HepG2 (cell line): ENCODE measurements at places on chromosomes 2 and 18. TPM values are rescaled to one million over a fixed set of nuclear protein-coding genes. Genes with fewer than 3 reads are reported as not detected.

Gene STRN
- 19.3 and 28.4 TPM in 2 replicates for total RNA-seq

Gene POMC
- total RNA-seq, result not detected in 2 replicates

Gene SATB2
- total RNA-seq, result 5.2 and 5.5 TPM in 2 replicates

Gene PLCD4
- not detected in 2 replicates for total RNA-seq

Gene SERPINB13
- not detected in 2 replicates for total RNA-seq

DNA sequence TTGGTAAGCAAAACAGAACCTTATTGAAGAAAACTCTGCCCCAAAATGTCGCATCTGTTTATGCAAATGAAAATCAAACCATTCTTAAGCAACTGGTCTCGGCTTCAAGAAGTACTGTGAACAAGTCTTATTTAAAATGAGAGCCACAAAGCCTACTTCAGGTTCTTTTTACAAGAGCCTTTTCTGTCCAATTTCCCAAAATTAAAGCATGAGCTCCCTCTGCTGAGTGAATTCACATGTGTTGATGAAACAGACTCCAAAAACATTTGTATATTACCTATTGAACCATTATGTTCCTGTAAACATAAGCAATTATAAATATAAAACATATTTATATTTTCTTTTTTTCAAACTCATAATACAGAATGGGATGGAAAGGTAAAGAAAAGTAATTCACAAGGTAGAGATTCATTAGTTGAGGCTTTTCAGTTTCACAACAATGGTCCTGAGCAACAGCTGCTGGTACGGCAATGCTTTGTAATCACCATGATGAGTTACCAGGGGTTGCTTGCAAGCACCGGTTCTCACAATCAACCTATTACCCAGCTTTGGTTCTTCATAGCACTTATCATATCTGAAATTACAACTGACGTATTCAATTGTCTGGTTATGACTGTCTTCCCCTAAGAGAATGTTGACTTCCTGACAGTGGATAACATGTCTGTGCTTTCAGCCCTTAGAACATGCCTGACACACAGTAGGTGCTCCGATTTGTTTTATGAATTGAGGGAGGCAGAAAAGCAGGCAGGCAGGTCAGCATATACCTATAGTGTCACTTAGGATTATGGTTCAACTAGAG, 108.4 kb upstream of the BZW1 start:
- peak; percentile 77 for DNase-seq

DNA sequence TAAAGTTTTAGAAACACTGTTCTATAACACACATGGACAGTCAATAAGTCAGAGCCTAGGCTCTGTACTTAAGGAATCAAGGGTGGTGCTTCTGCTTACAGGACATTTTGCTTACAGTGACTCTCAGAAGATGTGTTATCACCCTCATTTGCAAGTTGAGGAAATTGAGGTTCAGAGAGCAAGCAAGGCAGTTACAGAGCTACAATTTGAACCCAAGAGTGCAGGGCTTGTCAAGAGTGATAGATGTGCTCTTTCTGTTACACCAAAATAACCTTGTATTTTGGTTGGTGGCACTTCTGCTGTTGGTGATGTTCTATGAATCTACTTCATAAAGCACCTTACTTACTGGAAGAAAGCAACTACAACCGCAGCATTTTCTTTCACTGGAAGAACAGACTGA, 170.2 kb downstream of the THADA start:
- no peak for DNase-seq

GRCh38 chr2:101368376-101368775, 18.9 kb downstream of the CREG2 start:
- DNase-seq, result no peak

DNA sequence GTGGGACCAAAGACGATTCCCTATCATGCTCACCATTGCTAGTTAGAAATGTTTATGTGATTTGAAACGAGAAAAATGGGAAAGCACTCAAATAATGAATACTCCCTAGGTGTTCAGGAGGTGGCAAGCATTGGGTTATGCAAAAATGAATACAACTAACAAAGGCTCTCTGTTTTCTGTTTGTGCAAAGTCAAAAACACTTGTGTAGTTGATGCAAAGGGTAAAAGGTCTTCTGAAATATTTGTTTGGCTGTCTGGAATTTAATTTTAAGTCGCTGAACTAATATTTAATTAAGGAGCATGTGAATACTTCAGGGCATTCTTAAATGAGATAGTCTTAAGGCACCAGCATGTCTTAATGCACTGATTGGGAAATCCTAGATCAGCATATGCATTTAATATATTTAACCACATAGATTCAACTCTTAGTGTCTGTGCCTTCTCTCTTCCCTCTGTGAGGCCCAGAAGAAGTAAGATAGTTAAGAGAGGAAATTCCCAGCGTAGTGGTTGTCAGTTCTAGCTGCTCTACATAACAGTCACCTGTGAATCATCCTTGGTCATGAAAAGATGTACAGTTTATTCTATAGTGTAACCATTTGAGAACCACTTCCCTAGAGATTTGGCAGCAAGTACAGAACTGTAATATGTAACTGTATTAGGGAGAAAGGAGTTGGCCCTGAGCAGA, 111.9 kb downstream of the EPC2 start:
- DNase-seq, result peak; percentile 50

DNA sequence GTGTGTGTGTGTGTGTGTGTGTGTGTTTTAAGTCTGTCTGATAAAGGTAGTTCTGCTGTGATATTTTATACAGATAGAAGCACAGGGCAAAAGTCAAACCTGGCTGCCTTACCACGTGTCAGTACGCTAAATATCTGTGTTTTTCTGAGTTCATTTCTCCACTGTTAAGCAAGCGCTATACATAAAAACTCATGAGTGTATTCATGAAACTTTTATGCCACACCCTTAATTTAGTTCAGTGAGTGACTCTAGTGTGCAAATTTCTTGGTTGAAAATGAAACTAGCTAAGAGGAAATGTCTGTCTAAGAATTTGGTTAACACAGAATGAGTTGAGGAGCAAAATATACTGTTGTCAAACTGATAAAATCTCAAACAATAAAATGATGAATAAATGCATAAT, 11.2 kb downstream of the CASP10 start:
- DNase-seq, result no peak

DNA sequence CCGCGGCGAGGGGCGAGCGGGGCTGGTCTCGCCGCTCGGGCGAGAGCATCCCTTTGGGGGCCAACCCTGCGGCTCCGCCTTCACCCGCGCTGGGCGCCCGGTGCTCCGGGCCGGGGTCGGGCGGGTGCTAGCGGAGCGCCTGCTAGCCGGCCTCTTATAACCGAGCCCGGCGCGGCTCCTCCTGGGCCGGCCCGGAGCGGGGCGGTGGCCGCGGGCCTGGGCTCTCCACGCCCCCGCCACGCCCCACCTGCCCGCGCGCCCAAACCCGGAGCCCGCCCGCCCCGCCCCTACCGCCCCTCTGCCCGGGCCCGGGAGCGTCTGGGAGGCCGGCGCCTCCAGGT, at the start of gene FOXI3:
TSS of gene FOXI3 (minus strand) at position 129 of the 341 bp plus-strand sequence. CDS start 158 bp downstream, outside the sequence.
- DNase-seq, result no peak

DNA sequence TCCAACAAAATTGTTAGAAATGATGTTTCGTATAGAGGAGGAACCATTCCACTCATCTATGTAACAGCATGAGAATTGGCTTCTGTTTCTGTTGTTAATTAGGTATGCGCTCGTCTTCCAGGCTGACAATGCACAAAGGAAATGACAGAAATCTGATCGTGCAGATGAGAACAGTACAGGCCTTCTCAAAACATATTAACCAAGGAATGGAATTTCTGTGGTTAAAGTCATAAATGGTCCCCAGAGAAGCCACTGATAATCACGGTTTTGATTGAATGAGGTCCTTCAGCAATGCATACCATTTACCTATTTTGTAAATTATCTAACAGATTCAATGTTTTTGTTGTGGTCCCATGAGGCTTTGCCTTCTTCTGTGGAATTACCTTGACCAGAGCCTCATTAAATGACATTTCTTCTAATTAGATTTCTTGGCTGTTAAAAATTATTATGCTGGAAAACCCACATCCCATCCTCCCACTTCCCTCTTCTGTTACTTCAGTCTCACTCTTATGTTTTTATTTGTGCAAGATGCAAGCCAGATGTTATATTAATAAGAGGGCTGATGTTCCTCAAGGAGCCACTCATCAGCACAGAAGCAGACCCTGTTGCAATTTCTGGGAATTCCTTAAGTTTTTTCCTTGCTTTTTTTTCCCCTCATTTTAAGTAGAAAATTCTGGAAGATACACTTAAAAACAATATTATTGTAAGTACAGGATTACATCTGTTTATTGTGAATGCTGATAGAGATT, 395.8 kb downstream of the PID1 start:
- DNase-seq, result no peak

GRCh38 chr2:80166483-80167171, 137.9 kb downstream of the LRRTM1 start:
- no peak for DNase-seq

- no peak for DNase-seq
Observed at GRCh38 chr2:211251016-211251415, 694.6 kb downstream of the CPS1 start.

DNA sequence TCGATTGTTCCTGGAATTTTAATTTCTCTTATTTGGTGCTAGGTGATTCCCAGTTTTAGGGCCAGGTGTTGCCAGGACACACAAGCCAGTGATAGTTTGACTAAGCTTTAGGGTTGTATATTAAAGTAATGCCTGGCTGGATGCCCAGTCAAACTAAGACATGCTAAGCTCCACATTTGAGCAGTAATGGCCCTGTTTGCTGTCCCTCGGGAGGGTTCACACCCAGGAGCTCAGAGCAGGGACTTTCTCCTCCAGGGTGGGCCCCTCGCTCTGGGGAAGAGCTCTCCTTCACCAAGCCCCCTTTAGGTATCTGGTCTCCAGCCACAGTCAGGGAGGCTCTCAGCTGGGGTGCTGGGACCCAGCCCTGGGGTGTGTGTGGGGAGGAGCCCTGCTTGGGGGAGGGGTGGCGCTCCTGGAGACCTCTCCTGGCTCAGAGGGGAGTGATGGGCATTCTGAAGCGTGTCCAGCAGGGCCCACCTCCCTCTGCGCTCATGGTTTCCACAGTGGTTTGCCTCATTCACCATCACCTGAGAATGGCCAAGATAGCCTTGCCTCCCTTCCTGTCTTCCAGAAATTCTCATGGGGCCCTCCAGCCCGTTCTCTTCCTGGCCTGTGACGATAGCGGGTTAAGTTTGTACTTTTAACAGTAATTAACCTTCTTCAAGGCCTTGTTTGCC, 31.7 kb downstream of the INPP4A start:
- DNase-seq, result no peak

DNA sequence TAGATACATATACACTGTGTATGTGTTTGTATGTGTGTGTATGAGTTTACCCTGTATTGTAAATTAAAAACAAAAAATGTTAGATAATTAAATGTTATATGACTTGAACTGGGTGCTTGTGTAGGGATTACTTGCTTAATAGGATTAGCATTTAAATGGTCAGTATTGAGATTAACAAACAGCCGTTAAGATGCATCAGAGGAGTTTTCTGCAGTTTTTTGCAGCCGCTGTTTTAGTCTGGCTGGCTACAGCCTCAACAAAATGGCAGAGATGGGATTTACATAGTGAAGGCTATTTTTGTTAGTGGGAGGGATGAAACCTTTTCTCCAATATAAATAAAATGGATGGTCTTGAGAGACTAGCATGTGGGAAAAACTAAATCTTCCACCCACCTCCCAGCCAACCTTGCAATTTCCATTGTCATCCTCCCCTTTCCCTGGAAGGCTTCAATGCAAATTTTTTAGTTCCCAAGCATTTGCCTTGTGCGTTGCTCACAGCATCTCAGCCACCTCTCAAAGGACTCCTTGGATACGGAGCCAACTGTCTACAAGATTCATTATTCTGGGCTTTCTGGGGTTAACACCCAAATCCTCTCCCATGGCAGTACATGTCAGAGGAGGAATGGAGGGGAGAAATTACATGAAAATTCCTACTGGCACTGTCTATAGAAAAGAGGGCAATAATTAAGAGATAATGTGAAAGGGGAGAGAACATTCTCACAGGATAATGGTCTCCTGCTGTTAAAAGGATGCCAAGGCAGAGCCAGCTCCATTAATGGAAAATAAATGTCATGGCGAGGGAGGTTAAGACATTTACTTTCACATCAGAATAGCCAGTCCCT, 351.9 kb downstream of the CDH2 start:
- no peak for DNase-seq

- no peak for DNase-seq
Observed at GRCh38 chr2:211941216-211941747, 597.3 kb downstream of the ERBB4 start.

GRCh38 chr2:23096906-23097602, 287.9 kb upstream of the KLHL29 start:
- DNase-seq, result no peak

- no peak for DNase-seq
Observed at GRCh38 chr2:112629823-112630222, 15.9 kb upstream of the SLC20A1 start.

GRCh38 chr2:178579006-178579405, 98.7 kb downstream of the PLEKHA3 start:
- DNase-seq, result no peak

DNA sequence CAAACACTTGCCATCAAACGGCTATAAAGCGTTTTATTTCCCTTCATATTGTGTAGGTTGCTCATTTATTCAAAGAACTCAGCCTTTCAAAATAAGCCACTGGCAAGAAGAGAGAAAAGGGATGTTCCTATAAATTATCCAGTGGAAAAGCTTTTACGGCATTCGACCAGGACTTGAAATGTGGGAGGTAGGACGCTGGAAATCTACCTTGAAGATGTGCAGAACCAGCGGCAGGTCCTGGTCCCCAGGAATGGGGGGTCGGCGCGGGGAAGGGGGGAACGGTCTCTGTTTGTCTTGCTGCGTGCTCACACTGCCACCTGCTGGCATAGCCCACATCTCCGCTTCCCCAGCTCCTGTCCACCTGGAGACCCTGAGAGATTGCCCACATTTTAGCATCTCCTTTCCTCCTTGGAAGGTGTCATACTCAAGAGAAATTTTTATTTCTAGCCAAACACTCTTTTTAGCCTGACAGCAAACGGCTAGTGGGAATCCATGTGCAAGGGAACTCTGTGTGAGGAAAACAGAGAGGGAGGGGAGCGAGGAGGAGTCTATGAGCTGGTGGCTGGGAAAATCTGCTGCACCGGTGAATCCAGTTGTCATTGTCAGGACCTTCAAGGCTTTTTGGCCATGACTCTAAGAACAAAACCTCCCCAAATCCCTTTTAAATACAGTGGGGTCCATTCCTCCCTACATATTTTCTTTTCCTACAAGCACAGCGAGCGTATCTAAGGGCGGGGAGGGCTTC, 349.0 kb upstream of the PKDCC start:
- no peak for DNase-seq

DNA sequence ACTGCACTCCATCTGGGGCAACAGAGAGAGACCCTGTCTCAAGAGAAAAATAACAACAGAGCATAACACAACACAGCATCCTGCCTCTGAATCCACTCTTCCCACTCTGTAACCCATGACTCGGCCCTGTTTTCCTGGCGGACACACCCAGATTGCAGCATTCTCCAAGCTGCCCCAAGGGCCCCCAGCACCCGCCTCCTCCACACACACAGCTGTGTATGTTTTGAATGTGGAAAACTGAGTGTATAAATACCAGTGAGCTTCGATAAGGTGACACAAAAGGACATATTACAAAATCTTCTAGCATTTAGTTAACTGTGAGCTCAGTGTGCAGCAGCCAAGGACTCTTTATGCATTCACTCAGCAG, 13.0 kb downstream of the IMPA2 start:
- peak; percentile 83 for DNase-seq
